ENCODE measurements at places on chromosomes 5 and 9.

DNA sequence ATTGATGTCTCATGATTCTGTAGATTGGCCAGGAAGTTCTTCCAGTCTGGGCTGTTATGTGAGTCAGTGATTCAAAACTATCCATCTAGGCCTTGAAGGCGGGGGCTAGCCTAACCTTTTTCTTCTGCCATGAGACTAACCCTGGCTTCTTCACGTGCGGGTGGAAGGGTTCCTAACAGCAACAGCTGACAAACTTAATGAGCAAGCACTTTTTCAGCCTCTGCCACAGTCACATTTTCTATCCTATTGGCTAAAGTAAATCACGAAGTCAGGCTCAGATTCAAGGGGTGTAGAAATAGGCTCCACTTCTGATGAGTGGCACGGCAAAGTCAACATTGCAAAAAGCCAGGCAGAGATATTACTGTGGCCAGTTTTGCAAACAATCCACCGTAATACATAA lies 68.4 kb downstream of the STK32A start:
- H3K36me3 ChIP-seq, result no peaks in the 10 kb centered on the region
- no peaks in the 10 kb centered on the region for H3K27me3 ChIP-seq
- DNase-seq, result no peak
- H3K27ac ChIP-seq, result no peak overlapping the region
- H3K4me1 ChIP-seq, result no peaks in the 10 kb centered on the region

DNA sequence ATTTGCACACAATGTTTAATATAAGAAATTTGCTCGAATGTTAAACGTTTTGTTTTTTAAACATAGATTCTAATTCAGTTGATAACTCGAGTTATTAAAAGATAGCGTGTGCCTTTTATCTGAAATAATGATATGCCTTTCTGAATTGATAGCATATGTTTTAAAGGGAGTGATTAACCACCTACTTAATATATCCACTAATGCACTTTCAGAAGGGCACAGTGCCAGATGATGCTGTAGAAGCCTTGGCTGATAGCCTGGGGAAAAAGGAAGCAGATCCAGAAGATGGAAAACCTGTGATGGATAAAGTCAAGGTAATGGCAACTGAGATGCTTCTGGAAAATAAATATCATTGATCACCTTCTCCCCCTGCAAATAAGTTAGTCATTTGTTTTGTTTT lies 53.9 kb downstream of the ERAP1 start:
- H3K4me1 ChIP-seq, result peaks cover 11% of the 10 kb centered on the region
- no peak overlapping the region for H3K27ac ChIP-seq
- no peak overlapping the region for H3K4me3 ChIP-seq
- H3K36me3 ChIP-seq, result peaks cover 18% of the 10 kb centered on the region
- H3K27me3 ChIP-seq, result peaks cover 4% of the 10 kb centered on the region

DNA sequence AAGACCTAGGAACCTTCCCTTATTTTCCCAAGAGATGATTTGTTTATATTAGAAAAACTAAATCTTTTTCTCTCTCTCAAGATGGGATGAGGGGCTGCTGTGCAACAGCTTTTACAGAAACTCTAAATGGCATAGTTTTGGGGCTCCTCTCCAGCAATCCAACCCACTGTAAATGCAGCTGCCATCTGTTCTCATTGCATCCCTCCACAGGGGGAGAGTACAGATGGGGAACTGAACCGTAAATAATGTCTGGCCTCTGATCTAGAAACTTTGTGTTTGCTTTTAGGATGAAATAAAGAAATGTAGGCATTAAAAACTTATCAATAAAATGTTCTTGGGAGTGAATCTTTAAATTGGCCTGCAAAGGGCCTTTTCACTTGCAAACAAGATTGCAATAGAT lies 291.4 kb downstream of the MCTP1 start:
- no peaks in the 10 kb centered on the region for H3K27me3 ChIP-seq
- peaks cover 6% of the 10 kb centered on the region for H3K4me1 ChIP-seq
- no peak overlapping the region for H3K27ac ChIP-seq
- no peak for DNase-seq

GRCh38 chr5:53237876-53238275 lies 128.3 kb upstream of the MOCS2 start:
- H3K4me1 ChIP-seq, result no peaks in the 10 kb centered on the region
- no peak overlapping the region for H3K27ac ChIP-seq
- DNase-seq, result no peak
- H3K36me3 ChIP-seq, result no peaks in the 10 kb centered on the region
- no peak overlapping the region for H3K4me3 ChIP-seq
- peaks cover 6% of the 10 kb centered on the region for H3K27me3 ChIP-seq

DNA sequence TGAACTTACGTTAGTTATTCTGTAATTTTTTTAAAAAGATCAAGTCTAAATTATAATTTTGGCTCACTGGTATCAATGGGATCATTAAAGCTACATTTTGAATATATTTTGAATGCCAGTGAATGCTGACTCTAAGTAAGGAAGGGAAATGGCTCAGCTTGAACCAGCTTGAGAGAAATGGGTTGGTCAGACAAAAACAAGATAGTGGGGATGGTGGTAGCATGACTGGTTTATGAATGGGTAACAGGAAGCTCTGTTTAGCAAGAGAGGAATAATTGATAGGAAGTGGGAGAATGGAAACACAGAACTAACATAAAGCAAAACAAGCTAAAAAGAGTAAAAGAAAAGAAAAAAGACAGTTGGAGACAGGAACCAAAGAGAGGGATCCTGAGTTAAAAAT lies 220.2 kb downstream of the ADAMTS6 start:
- DNase-seq, result no peak
- peaks cover 23% of the 10 kb centered on the region for H3K36me3 ChIP-seq
- no peak overlapping the region for H3K4me3 ChIP-seq
- H3K4me1 ChIP-seq, result peaks cover 23% of the 10 kb centered on the region
- H3K27ac ChIP-seq, result no peak overlapping the region
- no peaks in the 10 kb centered on the region for H3K27me3 ChIP-seq

DNA sequence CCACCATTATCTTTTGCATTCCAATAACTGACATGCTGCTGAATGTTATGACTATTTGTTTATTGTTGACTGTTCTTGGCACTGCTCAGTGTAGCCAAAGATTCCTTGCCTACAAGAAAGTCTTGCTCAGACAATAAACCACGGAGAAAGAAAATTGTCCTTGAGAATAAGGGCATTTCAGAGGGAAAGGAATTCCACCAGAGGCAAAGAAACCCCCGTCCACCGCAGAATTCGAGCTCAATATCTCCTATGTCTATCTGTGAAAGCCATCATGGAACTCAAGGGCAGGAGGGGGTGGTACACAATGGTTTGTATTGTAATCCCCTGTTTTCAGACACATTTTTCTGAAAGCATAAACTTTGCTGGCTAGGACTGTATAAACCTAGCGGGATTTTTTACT lies 70.3 kb upstream of the ADAMTS16 start:
- no peaks in the 10 kb centered on the region for H3K36me3 ChIP-seq
- peaks cover 4% of the 10 kb centered on the region for H3K4me1 ChIP-seq
- DNase-seq, result no peak
- no peak overlapping the region for H3K27ac ChIP-seq

DNA sequence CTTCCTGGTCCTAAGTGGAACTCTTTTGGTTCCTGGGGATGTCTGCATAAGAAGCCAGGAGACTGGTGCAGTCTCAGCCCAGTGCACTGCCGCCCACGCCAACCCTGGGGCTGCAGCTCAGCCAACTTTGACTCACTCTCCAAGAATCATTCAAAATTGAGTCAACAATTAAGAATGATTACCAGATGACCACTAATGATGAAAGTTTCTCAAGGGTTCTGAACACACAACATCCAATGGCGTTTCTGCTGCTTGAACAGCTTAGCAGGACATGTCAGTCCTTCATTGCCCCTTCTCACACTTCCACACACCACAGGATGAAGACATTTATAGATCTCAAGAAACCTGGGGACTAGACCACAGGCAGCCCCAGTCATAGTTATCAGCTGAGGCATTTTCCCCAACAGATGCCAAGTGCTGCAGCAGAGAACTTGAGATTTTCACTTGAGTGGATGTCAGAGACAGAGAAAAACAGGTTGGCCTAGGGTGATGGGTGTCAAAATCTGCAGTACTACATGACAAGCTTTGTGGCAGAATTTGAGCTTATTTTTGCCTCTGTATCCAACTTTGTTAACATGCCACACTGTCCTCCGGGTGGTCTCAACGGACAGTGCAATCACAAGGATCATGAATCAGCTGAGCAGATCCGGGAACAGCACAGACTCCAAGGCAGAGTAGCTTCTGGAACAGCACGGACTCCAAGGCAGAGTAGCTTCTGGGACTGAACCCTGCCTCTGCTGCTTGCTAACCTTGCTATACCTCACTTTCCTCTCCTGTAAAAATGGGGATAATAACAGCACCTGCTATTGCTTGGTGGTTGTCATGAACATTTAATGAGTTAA lies 356.1 kb downstream of the SPOCK1 start:
- H3K36me3 ChIP-seq, result no peaks in the 10 kb centered on the region
- peaks cover 12% of the 10 kb centered on the region for H3K27me3 ChIP-seq

DNA sequence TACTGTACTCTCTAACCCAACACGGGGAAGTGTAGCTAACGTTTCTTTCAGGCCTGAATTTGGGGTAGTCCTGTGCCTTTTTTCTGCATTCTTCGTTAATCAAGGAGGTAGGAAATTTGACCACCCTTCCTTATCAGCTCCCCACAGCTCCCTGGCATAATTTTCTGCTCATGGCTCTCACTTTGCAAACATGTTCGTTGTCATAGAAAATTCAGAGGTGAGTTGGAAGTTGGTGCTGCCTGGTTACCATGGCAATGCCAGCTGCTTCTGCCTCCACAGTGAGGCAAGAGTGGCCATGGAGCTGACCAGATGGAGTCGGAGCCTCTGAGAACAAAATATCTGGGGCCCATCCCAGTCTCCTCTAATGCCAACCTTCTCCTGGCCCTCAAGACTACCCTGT lies 116.6 kb upstream of the BOD1 start:
- no peak overlapping the region for H3K4me3 ChIP-seq
- peaks cover 28% of the 10 kb centered on the region for H3K27me3 ChIP-seq
- no peak for DNase-seq
- H3K27ac ChIP-seq, result no peak overlapping the region
- no peaks in the 10 kb centered on the region for H3K36me3 ChIP-seq
- H3K4me1 ChIP-seq, result peaks cover 43% of the 10 kb centered on the region

- peaks cover 11% of the 10 kb centered on the region for H3K36me3 ChIP-seq
- H3K27me3 ChIP-seq, result no peaks in the 10 kb centered on the region
- peak overlapping the region; percentile 13 for H3K27ac ChIP-seq
These were observed 57.8 kb downstream of the TTC39B start for GRCh38 chr9:15249042-15249818.

- peak; percentile 33 for DNase-seq
- peaks cover 20% of the 10 kb centered on the region for H3K4me1 ChIP-seq
- H3K4me3 ChIP-seq, result peak overlapping the region; percentile 47
- no peaks in the 10 kb centered on the region for H3K36me3 ChIP-seq
- peaks cover 46% of the 10 kb centered on the region for H3K27me3 ChIP-seq
These were observed 5.3 kb upstream of the ACO1 start for GRCh38 chr9:32378993-32379729.

DNA sequence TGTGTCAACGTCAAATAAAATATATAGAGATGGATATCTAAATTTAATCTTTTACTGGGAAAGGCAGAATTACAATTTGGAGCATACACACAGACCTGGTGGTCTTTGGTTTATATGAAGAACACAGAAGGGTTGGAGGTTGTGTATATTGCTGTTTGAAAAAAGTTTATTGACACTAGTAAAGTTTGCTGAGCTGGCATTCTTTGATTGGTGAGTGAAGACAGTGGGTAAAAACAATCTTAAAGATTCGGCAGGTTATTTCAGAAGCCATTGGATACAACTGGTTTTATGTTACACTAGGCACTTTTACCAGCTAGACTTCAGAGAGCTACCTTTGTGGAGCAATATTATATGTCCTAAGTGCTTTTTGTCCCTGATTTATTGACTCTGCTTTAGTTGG lies 27.2 kb downstream of the IZUMO3 start:
- no peak overlapping the region for H3K27ac ChIP-seq
- H3K36me3 ChIP-seq, result no peaks in the 10 kb centered on the region
- no peak overlapping the region for H3K4me3 ChIP-seq
- H3K4me1 ChIP-seq, result no peaks in the 10 kb centered on the region
- DNase-seq, result no peak
- H3K27me3 ChIP-seq, result no peaks in the 10 kb centered on the region

DNA sequence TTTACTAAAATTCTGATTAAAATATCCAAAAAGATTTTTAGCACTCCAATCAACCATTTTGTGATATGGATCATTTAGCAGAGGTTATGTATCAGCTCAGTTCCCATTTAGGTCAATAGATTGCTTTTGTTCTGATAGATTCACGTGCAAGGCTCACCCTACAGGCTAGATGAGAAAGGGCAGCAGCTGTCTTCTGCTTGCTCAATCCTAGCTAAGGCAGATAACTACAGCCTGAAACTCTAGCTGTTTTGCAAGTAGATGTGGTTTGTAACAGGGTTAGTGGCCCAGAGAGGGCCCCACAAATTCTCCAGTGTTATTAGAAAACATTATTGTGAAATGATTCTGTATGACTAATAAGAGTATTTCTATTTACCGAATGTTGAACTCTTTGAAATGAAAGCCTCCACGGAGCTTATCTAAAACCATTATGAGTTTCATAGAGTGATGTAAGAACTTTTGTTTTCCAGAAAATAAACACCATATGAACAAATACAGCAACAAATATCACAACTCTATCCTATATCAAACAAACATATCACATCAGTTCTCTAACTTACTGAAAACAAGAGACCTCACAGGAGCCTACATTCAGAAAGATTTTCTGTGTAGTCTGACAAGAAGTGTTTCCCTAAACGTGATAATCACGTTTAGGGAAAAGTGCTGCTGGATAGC lies 841.9 kb upstream of the ACO1 start:
- peak; percentile 12 for DNase-seq
- H3K4me3 ChIP-seq, result no peak overlapping the region
- H3K4me1 ChIP-seq, result peaks cover 16% of the 10 kb centered on the region
- H3K27ac ChIP-seq, result peak overlapping the region; percentile 11

DNA sequence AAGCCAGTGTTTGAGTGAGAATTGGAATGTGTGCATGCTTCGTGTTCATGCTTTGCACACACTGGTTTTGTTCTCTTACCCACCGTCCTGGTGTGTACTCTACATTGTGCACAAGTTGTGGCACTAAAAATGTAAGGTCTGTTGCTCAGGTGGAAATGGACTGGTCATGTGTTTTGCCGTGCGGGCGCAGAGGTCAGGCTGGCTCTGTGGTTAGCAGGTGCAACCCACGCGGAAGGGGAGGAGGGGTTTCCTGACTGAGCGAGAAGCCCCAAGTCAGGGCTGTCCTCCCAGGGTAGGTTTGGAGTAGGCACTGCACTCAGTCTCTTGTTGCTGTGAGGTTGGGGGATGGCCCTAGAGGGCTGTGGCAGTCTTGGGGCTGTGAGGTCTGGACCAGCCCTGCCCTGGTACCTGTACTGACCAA lies 86.6 kb downstream of the EHMT1 start:
- H3K36me3 ChIP-seq, result peaks cover 40% of the 10 kb centered on the region
- H3K27me3 ChIP-seq, result no peaks in the 10 kb centered on the region
- H3K4me3 ChIP-seq, result no peak overlapping the region
- no peak for DNase-seq
- peak overlapping the region; percentile 83 for H3K27ac ChIP-seq
